ENCODE measurements at places on chromosomes 3 and 15.
A peak's percentile ranks its signal among the peaks of the same experiment; 100 is the strongest.

GRCh38 chr3:56887402-56888025, 85.8 kb upstream of the ARHGEF3 start:
- no peak for DNase-seq

GRCh38 chr3:169173231-169173630, 490.3 kb downstream of the MECOM start:
- no peak for DNase-seq

DNA sequence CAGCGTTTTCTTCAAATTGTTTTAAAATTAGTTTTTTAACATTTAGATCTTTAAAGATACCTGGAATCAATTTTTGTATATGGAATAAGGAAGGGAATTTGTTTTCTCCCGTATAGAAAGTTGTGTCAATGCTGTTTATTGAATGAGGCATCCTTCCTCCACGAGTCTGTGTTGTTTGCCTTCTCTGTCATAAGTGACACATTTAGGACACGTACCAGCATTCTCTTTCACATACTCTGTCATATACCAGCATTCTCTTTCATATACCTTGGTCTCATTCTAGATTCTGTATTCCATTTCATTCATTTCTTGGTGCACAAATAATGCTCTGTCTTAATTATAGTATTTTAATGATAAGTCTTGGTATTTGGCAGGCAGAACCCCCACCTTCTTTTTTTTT, 10.3 kb downstream of the ATP11B start:
- DNase-seq, result no peak

- DNase-seq, result no peak
These were observed 348.5 kb upstream of the SOX2 start for GRCh38 chr3:181363231-181363630.

GRCh38 chr3:33426630-33427317, 13.4 kb downstream of the UBP1 start:
- no peak for DNase-seq

DNA sequence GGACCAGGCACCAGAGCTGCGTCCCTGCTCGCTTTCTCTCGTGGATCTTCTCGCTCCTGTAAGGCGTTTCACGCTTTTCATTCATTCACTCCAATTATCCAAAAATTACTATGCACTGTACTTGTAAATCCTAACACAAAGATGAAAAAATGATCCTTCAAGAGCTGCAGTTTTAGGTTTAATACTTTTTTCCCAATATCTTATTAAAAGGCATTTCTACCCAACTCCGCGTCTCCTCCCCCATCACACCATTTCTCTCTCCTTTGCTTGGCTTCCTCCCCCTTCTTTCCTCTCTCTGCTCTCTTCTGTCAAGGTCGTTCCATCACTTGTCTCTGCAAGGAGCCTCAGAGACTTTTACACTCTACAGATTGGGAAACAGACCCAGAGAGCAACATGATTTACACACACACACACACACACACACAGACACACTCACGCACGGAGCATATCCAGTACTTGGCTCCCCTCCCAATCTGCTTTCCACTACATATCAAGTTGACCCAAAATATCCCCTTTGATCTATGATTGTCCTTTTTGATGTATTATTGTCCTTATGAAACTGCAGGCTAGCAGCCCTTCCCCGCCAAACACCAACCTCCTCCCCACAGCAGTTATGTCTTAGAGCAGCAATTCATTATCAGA, 479 bp upstream of the CLDN1 start:
- DNase-seq, result no peak

DNA sequence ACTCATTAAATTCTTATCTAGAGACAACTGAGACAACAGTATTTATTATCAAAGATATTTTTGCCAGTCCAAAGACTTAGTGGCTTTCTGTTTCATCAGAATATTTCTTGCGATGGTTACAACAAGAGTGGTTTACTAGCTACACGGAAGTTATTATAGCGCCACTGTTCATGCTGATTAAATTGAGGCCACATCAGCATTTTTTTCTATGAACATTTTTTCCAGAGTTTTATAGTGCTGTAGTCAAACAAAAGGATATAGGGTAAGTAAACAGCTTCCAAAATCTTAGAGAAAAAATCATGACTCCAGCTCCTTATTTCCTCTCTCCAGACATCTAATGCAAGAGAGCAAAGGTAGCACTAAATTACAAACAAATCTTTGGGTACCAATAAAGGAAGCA, 1264.4 kb downstream of the ZPLD1 start:
- no peak for DNase-seq

DNA sequence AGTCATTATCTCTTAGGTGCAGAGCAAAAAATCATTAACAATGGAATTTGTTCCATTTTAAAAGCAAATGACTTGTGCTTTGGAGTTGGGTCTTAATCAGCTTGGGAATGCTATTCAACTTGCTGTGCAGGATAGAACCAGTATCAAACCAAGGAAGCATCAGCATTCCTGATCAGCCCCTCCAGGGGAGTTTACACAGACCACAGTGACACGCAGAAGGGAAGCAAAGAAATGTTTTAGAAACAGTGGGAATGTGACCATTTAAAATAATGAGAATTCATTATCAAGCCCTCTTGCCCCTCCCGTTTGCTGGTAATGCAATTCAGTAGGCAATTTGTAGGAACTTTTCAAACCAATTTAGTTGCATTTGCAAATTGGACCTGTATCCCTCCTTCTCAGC, 155.1 kb downstream of the LRTM1 start:
- DNase-seq, result no peak

- no peak for DNase-seq
These were observed 7.7 kb downstream of the PLSCR1 start for GRCh38 chr3:146536681-146537080.

- DNase-seq, result no peak
These were observed 41.0 kb upstream of the PRICKLE2 start for GRCh38 chr3:64266065-64266931.

- no peak for DNase-seq
These were observed 417.1 kb upstream of the GOLIM4 start for GRCh38 chr3:168512802-168513201.

DNA sequence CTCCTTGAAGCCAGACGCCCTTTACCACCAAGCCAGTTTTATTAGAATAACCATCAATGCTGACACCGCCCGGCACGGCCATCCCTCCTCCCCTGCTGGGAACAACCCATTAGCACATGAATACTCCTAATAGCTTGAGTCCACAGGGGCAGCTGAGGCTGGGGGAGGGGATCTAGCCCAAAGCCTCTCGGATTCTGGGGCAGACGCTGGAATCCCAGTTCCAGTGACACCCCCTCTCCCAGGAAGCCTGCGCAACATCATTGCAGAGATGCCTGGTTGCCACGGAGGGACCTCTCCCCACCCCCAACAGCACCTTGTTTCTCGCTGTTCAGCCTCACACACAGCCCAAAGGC, 1.2 kb upstream of the LINGO1 start:
- DNase-seq, result no peak

DNA sequence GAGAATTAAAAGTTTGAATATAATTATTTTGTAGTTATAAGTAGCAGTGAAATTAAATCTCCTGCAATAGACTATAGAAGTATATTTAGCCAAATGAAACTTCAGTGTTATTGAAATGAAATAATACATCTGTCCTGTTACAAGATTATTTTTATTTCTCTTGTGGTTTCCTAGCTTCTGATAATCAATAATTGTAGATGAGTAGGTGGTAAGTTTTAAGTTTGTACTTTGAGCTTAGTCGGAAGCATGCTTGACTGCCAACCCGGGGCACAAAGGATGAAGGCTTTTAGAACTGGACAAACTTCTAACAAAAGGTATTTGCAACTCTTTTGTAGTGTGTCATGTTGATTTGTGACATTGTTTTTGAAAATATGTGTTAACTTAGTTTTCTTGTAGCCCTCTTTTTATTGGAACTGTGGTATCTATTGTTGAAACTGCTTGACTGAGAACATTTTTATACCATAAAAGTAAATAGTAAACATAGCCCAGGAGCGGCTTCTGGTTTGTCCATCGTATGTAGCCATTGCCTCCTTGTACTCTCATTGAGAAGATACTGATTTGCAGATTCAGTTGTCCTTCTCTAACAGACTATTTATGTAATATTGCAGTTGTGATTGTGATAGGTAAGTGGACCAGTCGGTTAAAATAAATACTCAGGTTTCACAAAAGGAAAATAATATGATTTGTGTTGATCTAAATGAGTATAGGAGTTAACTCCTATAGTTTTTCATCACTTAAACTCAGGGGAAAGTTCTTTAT, 2.9 kb downstream of the CTNNB1 start:
- DNase-seq, result no peak

- no peak for DNase-seq
These were observed 173.8 kb upstream of the BCL6 start for GRCh38 chr3:187919048-187919447.

DNA sequence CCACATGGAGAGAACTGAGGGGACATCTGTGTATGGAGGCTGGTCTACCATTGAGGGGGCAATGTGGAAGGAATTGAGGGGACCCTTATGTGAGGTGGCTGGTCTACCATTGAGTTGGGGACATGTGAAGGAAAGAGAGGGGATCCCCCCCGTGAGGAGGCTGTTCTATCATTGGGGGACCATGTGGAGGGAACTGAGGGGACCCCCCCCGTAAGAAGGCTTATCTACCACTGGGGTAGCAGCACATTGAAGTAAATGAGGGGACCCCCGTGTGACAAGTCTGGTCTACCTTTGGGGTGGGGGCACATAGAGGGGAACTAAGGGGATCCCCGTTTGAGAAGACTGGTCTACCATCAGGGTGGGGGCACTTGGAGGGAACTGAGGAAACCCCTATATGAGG, 158.0 kb downstream of the FBLN2 start:
- DNase-seq, result no peak

DNA sequence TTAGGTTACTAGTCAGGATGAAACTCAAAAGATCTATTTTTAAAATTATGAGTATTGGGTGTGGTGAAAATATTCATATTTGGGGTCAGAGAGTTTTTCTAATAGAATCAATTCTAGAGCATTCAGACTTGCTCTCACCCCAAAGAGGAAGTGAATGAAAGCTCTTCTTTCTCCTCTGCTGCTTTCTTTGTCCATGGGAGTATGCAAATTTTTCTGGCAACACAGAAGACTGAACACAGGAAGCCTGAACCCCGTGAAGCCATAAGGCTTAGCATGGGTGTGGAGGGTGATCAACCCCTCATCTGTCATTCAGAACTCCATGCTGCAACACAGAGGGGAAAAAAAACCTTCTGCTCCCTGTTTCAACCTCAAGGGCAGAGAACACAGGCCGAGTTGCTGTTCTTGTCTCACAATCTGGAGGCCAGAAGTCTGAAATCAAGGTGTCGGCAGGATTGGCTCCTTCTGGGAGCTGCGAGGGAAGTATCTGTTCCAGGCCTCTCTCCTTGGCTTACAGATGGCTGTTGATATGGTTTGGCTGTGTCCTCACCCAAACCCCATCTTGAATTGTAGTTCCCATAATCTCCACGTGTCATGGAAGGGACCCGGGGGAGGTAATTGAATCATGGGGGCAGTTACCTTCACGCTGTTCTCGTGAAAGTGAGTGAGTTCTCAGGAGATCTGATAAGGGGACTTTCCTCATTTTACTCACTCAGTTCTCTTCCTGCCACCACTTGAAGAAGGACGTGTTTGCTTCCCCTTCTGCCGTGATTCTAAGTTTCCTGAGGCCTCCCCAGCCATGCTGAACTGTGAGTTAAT, 33.7 kb upstream of the CD47 start:
- DNase-seq, result no peak

- no peak for DNase-seq
These were observed 14.4 kb upstream of the STARD5 start for GRCh38 chr15:81338170-81339007.

DNA sequence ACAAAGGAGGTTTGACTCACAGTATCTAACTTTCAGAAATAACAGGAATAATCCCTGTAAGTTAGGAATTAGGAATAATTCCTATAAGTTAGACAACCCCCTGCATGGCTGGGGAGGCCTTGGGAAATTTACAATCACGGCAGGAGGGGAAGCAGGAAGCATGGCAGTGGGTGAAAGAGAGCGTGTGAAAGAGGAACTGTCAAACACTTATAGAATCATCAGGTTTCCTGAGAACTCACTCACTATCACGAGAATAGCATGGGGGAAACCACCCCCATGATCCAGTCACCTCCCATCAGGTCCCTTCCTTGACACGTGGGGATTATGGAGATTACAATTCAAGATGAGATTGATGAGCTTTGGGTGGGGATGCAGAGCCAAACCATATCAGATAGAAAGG, 385.5 kb downstream of the IL20RB start:
- no peak for DNase-seq

GRCh38 chr15:38406436-38406835, 47.5 kb upstream of the FAM98B start:
- no peak for DNase-seq

DNA sequence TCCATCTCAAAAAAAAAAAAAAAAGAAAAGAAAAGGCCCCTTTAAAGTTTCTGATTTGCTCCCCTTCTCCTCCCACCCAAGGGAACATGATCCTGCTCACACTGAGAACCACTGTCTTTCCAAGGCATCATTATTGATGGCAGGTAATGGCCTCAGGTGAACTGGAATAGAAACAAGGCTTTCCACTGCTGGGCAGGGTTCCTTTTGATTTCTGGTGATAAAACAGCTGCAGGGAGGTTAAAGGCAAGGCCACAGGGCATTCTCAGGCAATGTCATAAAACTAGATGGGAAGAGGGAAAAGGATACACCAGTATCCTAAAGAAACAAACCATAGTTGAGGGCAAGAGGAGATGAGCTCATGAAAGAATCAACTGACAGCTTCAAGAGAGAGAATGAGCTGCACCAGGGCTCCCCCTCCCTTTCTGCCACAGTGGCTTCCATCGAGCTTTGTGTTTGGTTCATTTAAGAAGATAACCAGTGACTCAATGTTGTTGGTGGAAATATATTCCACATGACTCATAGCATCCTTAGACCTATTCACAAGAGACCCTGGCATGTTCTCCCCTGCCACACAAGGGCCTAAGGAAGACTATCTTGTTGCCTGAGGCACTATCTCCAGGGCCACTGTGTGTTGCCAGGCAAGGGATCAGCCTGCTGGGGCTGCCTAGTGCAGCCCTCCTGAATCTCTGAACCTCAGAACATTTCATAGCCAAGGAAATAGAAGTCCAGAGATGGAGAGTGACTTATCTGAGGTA, 86.4 kb downstream of the WDR76 start:
- DNase-seq, result peak; percentile 48

DNA sequence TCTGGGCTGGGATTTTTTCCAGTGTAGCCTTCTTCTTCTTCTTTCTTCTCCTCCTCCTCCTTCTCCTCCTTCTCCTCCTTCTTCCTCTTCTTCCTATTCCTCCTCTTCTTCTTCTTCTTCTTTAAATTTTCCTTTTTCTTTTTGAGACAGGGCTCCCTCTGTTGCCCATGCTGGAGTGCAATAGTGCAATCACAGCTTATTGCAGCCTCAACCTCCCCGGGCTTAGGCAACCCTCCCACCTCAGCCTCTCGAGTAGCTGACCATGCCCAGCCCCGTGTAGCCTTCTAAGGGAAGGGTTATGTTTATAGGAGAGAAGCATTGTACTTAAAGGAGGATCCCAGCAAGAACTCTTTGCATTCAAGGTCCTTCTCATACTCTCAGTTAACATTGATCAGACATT, 24.0 kb upstream of the MYO1E start:
- DNase-seq, result no peak

GRCh38 chr15:87746333-87746732, 510.2 kb downstream of the NTRK3 start:
- no peak for DNase-seq

DNA sequence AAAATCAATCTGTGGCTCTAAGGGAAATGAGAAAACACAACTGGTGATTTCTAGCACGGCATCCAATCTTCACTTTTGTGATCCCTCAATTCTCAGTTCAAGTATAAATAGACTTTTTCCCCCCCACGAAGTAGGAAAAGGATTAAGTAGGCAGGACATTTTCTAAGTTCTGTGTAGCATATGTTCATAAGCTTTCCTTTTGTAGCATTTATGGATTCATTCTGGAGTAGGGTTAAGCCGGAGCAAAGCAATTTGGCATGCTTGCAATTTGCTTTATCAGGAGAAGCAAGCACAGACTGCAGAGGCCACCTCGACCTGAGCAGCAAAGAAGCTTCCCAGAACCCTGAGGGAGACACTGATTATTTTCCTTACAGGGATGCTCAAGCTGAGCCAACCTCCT, 66.3 kb downstream of the FHIT start:
- no peak for DNase-seq

Measured in head of caudate nucleus (tissue), 42 donors.